H4 (cell line): ENCODE measurements at places on chromosomes 2 and 18.

DNA sequence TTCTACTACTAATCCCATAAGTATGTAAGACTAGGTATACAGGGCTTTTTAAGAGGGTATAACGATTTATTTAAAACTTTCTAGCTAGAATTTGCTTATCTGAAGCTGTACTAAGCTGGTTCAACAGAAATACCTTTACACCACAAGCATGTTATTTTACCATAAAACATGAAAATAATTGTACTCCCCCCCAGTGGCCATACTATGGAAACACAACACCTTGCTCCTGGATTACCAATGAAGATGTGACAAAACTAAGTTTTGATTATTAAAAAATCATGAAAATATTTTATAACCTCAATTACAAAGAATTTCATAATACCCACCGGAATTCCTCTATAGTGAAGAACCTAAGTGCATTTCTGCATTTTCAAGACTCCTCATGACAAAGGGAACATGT is 27.3 kb downstream of the LPIN2 start:
- DNase-seq: no peak

DNA sequence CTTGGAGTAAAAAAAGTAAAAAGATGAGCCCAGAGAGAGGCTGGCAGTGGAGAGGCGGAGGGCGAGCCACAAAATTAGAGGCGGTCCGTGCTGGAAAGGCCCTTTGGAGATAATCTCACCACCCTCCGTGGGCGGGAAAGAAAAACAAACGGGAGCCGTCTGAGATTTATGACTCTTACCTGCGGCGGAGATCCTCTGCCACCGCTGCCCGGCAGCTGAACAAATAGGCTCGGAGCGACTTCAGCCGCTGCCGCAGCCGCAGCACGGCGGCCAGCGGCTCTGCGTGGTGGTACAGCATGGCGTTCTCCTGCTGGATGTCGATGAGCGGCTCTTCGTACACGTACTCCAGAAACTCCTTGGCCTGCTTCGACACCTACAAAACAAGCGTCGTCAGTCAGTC is 94.6 kb downstream of the PLEKHM3 start:
- no peak for DNase-seq

- no peak for DNase-seq
Measured at GRCh38 chr18:49628881-49629795, 67.3 kb downstream of the LIPG start.

- peak; percentile 56 for DNase-seq
Measured at GRCh38 chr2:45458909-45459563, 152.0 kb downstream of the SRBD1 start.

GRCh38 chr2:234098681-234099080 is 48.2 kb downstream of the SPP2 start:
- DNase-seq: no peak

GRCh38 chr2:28499282-28499681 is 3.4 kb downstream of the PLB1 start:
- no peak for DNase-seq

GRCh38 chr2:135337071-135337470 is 193.9 kb downstream of the ZRANB3 start:
- no peak for DNase-seq

DNA sequence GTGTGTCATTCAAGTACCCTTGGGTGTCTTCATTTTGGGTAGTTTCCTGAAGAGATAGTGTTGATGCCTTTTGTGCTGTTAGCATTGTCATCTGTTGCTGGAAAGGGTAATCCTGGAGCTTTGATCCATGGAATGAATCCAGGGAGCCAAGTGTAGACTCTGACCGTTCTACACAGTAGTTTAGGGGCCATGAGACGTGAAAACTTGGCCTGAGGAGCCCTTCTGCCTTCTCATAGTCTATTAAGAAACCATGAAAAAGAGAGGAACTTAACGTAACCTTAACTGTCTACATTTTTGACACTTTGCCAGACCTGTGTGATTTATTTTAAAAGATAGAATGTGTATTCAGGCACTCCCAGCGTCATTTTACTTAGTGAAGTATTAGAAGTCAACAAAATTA is 194.0 kb downstream of the BABAM2 start:
- no peak for DNase-seq
